Activated CD4-positive, alpha-beta T cell treated with anti-CD3 and anti-CD28 coated beads, Interleukin-2, amount 10 ng/mL, durations not matched to agents 7 days and 5 days (primary cell): ENCODE measurements at places on chromosomes 11 and 22. TPM values are rescaled to one million over a fixed set of nuclear protein-coding genes. Genes with fewer than 3 reads are reported as not detected.

PRDM11 gene
- 1.7 TPM for total RNA-seq

- DNase-seq = no peak
These were observed at the start of gene APOC3 for GRCh38 chr11:116829525-116830183. APOC3 (plus strand) TSS chr11:116829907; CDS start chr11:116830583, 676 bp downstream.

DNA sequence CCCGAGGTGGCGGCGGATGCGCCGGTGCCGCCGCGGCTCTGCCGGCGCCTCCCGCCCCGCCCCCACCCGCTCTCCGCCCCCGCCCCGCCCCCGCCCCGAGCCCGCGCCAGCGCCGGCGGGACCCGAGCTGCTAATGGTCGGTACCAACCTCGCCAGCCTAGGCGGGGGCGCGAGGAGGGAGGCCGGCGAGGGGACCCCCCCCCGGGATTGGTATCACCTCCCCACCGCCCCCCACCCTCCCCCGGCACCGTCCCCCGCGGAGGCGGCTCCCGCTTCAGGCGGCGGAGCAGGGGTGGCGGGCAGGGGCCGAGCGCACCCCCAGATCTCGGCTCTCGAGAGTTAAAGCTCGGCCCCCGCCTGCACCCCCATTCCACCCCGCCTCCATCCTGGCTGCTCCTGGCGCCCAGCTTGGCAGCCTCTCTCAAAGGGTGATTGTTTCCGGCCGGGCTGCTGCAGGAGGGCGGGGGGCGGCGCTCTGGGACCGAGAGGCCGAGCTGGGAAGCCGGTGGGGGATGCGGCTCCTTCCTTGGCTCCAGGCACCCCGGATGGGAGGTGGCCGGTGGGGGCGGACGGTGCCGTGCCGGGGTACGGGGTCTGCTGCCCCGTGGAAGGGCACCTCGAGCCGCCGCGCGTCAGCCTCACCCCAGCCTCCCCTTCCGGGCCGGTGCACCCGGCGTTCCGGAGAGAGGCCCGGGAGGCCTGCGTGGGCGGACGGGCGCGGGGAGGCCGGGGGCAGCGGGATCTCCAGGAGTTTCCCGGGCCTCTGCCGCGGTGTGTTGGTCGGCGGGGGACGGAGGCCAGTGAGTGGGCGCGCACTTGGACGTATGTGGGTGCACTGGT is at the start of gene B3GAT1:
TSS of gene B3GAT1 (minus strand) at position 40 of the 840 bp plus-strand sequence. CDS start 24,583 bp downstream, outside the sequence.
- no peak for DNase-seq

DNA sequence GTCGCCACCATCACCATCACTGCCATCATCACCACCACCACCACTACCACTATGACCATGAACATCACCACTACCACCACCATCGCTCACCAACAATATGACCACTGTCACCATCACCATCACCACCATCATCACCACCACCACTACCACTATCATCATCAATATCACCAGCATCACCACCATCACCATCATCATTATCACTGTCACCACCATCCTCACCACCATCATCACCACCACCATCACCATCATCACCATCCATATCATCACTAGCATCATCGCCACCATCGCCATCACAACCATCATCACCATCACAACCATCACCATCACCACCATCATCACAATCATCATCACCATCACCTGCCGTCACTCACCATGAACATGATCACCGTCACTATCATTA is 184.6 kb downstream of the SHANK2 start:
- no peak for DNase-seq

GRCh38 chr11:116384407-116384806 is 388.4 kb downstream of the BUD13 start:
- DNase-seq = no peak

DNA sequence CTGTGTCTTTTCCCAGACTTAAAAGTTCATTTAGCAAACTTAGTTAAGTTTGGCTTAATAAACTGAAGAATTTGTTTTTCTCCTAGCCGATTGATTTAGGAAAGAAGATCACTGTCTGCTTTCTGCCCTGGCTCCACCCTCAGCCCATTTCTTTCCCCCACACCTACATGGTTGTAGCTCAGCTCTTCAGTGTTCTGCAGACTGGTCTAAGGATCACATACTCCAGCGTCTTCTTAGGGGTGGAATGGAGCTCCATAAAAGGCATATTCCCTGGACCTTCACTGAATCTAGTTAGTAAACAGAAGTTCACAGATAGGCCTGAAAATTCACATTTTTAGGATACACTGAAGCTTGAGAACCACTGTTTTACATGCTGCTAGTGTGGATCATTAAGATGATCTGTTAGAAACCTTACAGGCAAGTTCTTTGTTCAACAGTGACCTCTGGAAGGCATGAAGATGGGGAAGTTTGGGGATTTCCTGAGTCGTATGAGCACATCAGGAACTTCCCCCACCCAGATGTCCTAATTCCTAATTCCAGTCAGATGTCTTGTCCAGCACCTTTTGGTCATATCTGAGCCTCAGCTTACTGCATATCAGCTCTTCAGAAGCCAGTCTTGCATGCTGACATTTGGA is 16.8 kb downstream of the PIWIL4 start:
- no peak for DNase-seq
